ENCODE measurements at places on chromosomes 2 and 18.
A peak's percentile ranks its signal among the peaks of the same experiment; 100 is the strongest.

- peak; percentile 71 for DNase-seq
Observed at GRCh38 chr2:46098621-46099062, 198.6 kb upstream of the EPAS1 start.

GRCh38 chr2:100239486-100240210, 82.7 kb downstream of the LONRF2 start:
- DNase-seq: no peak

DNA sequence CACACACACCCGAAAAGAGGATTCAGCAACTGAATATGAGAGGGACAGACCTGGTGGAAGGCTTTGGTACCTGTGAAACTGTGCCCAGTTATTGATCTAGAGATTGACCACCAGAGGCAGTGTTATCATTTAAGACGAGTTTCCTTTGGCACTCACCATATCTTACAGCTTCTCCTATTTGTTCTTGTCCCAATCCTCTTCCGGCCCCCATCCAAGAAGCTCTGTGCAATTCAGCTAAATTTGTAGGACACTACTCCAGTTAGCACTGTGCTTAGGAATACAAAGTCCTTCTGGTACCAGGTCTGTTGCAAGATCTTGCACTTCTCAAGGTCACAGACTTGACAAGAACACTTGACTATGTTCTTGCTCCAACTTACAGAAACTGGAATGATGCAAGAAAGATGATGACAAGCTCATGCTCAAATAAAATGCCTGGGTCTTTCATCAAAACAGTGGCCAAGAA, 177.7 kb downstream of the TMEM247 start:
- peak; percentile 33 for DNase-seq

- DNase-seq: no peak
Observed at GRCh38 chr2:182220335-182220734, 206.5 kb downstream of the PDE1A start.

- peak; percentile 67 for DNase-seq
Observed at GRCh38 chr2:8677646-8678592, 3.9 kb upstream of the ID2 start.

DNA sequence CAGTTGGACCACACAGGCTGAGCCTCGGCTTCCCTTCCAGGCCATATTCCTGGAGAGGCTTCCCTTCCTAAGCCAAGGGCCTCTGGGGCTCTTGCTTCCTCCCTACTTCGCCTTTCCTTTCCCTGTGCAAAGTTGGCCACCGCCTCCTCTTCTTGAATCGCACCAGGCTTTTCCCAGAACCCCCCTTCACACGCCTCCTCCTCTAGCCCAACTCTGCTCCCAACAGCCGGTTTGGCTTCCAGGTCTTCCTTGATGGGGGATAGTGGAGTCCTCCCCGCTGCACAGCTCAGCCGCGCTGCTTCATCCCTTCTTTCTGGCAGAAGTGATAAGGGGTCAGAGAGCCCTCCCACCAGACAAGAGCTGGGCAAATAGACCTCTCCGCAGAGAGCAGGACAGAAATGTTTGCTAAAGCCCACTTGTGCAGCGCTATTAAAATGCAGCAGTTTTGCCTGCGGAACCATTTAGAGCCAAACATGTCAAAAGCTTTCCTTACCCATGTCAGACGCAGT, 56.4 kb downstream of the SNORC start:
- no peak for DNase-seq

- DNase-seq: no peak
Observed at GRCh38 chr18:77016936-77017335, 115.6 kb downstream of the MBP start.

GRCh38 chr2:3624059-3624794, 29.3 kb downstream of the COLEC11 start:
- no peak for DNase-seq

DNA sequence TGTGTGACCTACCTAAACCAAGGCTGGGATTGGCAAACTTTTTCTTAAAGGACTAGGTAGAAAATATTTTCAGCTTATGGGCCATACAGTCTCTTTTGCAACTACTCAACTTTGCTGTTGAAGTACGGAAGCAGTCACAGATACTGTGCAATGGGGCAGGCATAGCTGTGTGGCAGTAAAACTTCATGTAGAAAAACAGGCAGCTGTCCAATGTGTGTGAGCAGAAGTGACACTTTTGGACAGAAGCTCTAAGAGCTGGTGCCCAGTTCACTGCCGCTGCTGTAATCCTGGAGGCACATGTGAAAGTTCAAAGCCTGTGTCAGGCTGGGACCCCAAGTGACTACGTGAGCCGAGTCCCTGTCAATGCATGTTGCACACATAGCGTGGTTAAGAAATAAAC, 46.7 kb downstream of the MAPK4 start:
- no peak for DNase-seq

GRCh38 chr2:157182834-157183396, 74.6 kb upstream of the GALNT5 start:
- DNase-seq: peak; percentile 56

DNA sequence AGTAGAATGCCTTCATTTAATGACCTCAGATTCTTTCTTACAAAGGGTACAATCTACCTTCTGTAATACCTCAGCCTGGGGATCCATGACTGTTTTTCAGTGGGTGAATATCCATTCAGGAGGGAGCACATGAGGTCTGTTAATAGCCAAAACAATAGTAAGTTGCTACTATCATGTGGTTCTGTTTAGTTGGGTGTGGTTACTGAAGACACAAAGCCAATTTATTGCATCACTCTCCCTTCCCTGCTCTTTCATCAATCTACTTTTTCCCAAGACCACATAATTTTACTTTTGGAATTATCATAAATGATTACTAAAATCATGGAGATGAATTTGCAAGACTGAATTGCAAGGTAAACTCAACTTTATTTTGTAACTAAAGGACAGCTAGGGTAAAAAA, 254.2 kb downstream of the GALNT13 start:
- no peak for DNase-seq

DNA sequence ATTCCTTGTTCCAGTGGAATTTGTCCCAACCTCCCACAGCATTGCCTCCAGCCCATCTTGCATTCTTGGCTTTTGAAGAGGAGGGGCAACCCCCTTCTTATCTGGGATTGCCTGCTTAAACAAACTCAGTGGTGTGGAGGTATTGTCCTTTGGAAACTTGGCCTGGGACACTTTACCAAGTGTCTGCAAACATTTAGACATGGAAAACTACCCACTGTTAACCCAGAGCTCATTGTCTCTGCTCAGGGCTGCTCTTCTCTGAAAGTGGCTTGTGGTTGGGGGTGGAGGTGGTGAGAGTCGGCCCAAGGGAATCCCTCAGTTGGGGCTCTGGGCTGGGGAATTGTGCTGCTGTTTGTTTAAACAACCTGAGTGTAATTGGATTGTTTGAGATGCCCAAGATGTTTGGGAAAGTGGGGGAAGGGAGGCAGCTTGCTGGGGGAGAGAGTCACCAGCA, 178.3 kb upstream of the GATA6 start:
- no peak for DNase-seq

DNA sequence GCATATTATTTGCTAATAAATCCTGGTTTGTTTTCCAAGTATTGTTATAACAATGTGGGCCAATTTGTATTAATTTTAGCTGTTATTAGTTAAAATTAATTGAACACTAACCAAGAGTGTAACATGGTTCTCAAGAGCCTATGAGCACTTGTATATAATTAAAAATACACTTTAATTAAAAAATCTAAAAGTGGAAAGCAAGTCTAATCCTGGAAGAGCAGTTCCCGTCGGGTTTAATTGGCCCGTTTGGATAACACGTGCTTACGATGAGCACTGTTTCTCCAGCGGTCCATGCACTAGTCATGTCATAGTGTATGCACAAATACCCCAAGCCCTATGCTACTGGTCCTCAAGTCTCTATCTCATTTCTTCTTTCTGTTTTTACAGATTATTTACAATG, 49.0 kb downstream of the DCDC2C start:
- DNase-seq: no peak

- DNase-seq: no peak
Observed at GRCh38 chr18:8286303-8286702, 322.9 kb upstream of the RAB12 start.

- DNase-seq: no peak
Observed at GRCh38 chr2:217937446-217937845, 65.3 kb downstream of the TNS1 start.

- DNase-seq: peak; percentile 81
Observed at GRCh38 chr2:152718909-152719645, 657 bp downstream of the ARL6IP6 start.

GRCh38 chr18:34801774-34802173, 91.7 kb downstream of the DTNA start:
- peak; percentile 81 for DNase-seq

DNA sequence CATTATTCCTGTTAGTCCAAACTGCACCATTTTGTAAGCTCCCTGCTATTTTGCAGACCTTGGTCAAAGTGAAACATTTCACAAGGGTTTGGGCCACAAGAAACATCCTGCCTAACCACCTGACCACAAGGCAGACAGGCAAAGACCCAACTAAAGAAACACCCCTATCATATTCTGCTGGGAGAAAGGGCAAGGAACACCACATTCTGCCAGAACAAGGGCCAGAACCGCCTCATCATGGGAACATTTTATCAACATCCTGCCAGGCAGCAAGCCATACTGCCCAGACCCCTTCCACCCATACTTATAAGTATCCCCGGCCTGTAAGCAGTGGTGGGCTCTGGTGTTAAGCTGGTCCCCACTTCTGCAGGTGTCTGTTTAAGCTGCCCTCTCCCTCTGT, 12.0 kb upstream of the RAB31 start:
- DNase-seq: no peak

- no peak for DNase-seq
Observed at GRCh38 chr2:72920318-72921087, 3.2 kb downstream of the EMX1 start.

DNA sequence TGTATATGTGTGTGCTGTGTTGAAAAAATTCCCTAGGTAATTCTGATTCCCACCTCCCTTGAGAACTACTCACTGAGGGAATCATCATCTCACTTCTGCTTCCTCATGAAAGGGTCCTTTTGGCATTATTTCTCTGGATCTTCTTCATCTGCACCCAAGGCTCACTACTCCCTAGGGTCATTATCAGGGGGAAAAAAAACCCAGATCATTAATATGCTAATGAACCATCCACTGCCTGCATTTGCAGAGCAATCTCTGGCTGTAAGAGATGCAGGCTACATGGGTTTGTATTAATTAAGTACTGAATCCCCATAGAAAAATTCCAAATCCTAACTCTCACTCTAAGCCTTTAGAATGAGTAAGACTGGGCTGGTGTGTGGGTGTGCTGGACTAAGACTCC, 68.0 kb upstream of the IGFBP5 start:
- no peak for DNase-seq

DNA sequence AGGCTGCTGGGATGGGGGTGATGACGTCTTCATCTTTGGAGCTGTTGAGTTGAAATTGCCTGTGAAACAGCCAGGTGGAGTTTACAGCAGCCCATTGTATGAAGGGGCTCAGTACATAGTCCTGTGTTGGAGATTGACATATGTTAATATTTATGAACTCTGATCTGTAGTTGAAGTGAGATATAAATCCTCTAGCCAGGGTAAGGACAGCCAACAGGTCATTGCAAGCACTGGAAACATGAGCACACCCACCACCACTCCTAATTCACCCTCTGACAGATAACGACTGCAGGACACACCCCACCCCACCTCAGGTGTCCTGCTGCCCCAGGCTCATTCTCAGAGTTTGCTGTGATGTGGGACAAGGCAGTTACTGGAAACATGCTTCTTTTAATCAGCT, 112.4 kb upstream of the TRIB2 start:
- no peak for DNase-seq

GRCh38 chr18:1438967-1439366, 534.3 kb downstream of the ADCYAP1 start:
- DNase-seq: no peak

DNA sequence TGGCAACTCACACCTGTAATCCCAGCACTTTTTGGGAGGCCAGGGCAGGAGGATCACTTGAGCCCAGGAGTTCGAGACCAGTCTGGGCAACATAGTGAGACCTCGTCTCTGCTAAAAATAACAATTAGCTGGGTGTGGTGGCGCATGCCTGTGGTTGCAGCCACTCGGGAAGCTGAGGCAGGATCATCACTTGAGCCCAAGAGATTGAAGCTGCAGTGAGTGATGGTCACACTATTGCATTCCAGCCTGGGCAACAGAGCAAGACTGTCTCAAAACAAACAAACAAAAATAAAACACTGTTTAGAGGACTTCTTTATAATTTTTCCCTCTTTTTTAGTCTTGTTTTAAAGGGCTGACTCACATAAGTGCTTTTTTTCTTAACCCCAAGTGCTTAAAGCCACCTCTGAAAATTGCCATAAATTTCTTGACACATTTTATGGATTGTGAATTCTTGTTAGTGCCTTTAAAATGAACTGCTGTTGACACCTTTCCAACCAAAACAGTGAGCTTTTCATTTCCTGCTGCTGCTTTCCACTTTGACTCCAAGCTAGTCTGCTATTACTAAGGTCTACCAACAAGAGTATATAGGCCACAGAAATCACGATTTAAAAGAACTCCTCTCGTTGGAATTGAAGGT, 41.7 kb downstream of the CYP20A1 start:
- DNase-seq: peak; percentile 92

DNA sequence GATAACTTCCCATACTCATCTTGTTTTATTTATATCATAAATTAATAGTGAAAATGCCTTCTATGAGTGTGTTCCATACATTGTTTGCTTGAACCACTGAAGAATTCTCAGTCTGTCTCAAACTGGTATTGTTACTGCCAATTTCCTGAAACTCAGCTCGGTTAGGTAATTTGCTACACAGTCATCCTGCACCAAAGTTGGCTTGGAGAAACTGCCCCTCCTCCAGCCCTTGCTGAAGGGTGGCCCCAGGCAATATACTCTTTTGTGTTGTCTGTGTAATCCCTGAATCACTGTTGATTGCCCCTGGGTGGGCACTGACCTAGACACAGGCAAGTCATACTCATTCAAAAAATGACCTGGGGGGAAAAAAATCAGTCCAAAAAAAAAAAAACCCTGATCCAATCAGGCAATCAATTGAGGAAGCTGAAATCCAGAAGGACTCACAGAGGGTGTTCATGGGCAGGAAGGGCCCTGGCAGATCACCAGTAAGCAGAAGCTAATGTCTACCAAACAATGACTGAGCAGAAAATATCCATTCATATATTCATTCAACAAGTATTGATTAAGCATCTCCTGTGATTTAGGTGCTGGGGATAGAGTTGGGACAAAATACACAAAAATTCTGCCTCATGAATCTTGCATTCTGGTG, 3.8 kb upstream of the SESTD1 start:
- DNase-seq: peak; percentile 18

DNA sequence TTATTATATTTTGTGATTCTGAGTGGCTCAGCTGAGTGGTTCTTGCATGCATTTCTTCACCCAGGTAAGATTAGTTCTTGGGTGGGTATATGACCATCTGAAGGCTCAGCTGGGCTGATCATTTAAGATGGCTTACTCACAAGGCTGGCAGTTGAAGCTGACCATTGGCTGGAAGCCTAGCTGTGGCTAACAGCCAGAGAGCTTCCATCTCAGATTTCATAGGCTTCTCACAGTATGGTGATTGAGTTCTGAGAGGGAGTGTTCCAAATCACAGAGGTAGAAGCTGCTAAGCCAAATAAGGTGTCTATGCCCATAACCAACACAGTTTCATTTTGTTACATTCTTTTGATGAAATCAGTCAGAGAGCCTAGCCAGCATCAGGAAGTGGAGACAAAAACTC, 117.4 kb upstream of the RPRM start:
- peak; percentile 73 for DNase-seq

All from A172 (cell line).